ENCODE measurements at places on chromosomes 6 and 20.

DNA sequence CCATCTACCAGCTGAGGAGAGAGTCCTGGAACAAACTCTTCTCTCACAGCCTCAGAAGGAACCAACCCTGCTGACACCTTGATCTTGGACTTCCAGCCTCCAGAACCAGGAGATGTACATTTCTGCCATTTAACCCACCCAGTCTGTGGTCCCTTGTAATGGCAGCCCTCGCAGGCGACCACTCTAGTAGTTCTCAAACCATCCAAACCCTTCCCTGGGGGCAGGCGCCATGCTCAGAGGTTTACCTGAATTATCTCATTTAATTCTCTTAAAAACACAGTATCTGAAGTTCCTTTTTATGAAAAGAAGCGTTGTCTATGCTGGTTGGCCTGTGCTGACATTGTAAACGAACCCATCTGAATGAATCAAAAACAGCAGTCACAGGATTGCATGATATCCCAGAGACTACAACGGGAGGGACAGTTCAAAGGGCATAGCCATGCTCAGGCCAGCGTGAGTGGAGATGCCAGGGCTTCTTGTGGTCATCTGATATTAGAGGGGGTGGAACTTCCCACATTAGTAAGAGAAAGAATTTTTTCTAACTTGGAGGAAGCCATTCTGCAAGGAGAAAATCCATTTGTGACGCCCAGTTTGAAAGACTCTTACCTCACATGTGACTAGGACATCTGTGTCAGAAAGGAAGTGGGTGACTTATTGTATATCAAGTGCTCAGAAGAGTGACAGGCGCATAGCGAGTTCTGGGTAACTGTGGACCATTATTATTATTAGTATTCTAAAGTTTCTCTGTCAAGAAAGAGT is 17.2 kb upstream of the TAGAP start:
- no peak for DNase-seq

GRCh38 chr20:44969300-44969894 is 3.1 kb downstream of the STK4 start:
- no peak for DNase-seq

- peak; percentile 97 for DNase-seq
Observed at GRCh38 chr6:52352239-52353018, 9.5 kb upstream of the PAQR8 start.

- DNase-seq, result no peak
Observed at GRCh38 chr6:3229566-3230178, 2.2 kb upstream of the TUBB2B start.

DNA sequence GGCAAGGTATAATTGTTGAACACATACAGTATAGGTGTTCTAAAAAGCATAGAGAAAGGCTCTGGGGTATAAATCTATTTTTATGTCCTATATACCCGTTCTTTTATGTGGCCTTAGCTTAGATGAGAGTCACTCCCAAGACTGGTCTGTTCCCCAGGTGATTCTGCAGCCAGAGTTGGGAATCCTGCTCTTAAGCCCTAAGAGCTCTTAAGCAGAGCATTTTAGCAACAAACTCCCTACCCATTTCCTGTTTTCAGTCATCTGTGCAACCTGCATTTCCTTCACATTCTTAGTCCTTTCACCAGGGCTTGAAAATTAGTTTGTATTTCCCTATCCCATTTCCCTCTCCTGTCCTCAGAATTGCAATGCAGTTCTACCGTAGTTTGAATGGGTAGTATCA is 166.1 kb downstream of the HS3ST5 start:
- DNase-seq, result no peak

DNA sequence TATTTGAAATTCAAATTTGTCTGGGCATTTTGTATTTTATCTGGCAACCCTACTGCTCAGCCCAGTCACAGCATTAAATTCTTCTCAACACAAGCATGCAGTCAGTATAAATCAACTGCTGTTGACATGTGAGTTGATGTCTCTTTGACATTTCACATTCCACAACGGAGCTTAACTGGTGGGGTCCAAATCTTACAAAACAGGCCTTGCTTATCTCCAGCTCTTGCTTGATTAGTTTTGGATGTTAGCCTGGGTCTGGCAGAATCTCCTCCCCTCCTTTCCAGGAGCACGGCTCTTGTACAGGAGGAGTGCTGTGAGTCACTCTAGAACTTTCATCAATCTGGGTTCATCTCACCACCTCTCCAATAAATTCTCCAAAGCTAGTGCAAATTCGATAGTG is 80.8 kb upstream of the PHACTR1 start:
- DNase-seq, result peak; percentile 39

DNA sequence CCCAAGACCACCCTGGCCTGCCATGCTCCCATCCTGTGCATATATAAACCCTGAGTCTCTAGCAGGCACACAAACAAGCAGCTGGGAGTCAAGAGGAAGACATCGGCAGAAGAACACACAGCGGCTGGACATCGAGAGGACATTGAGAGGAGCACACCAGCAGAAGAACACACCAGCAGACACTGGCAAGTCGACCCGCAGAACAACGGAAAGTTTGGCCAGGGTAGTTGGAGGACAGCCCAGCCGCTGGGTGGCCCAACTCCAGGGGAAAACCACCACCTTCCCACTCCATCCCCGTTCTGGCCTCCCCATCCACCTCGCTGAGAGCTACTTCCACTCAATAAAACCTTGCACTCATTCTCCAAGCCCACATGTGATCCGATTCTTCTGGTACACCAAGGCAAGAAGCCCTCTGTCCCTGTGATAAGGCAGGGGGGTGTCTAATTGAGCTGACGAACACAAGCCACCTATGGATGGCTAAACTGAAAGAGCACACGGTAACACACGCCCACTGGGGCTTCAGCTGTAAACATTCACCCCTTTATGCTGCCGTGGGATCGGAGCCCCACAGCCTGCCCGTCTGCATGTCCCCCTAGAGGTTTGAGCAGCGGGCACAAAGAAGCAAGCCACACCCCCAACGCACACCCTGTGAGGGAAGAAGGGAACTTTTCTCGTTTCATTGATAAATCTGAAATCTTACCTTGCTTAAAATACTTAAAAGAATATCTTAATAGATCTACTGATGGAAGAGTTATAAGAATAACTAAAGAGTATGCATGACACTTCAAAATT is 13.8 kb downstream of the TMX4 start:
- DNase-seq, result no peak

GRCh38 chr20:32484225-32484957 is 100.7 kb downstream of the NOL4L start:
- DNase-seq, result no peak

DNA sequence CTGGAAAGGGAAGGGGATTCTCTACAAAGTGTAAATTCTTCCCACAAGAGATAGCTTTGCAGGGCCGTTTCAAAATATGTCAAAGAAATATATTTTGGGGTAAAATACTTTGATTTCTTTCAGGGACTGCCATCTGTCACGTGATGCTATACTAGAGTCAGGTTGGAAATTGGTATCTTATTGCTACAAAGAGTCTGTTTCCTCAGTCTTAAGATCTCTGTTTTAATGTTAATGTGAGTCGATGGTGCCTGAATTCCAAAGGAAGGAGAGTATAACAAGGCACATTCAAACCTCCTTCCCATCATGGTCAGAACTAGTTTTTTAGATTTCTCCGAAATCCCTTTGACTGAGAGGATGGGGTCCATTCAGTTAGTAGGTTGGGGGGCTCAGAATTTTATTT is 36.3 kb upstream of the PDE7B start:
- no peak for DNase-seq

GRCh38 chr6:140320081-140321080 is 945.9 kb upstream of the CITED2 start:
- peak; percentile 26 for DNase-seq

DNA sequence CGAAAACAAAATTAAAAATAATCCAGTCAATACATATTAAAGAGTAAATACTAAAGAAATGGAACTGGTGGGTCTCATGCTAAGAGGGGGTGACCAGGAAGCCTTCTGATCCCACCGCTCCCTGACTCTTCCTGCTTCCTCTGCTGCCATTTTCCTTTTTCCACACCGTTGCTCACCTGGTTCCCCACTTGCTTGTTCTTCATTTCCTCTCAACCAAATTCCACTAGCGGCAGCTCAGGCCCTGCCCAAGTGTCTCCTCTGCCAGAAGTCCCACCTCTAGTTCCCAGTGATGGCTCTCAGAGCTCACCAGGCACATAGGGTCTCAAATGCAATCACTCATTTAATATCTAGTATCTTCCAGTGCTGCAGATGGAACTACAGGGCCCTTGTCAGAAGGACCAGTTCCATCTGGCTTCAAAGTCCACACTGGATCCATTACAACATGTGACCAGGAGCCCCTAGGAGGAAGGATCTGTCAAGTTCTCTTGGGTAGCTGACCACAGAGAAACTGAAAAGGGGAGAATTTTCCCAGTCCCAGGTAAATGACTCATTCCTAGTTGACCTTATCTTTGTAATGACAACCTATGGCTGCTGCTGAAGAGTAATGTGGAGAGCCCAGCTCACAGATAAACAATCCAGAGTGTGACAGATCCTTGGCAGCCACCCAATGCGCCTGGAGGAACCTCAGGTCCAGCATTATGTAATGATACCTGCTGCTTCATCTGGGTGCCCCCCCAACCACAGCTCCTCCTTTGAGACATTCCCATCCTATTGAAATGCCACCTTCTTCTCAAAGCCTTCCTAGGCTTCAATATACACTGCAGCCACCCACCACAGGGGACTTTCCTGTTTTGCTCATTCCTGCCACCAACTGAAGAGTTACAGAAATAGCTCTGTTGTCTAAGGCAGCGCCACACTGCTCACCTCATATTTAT is 38.2 kb downstream of the ELMO2 start:
- DNase-seq, result no peak

GRCh38 chr6:146341493-146342230 is 202.0 kb upstream of the RAB32 start:
- no peak for DNase-seq

GRCh38 chr20:35235881-35236280 is 9.4 kb downstream of the MMP24 start:
- DNase-seq, result no peak

DNA sequence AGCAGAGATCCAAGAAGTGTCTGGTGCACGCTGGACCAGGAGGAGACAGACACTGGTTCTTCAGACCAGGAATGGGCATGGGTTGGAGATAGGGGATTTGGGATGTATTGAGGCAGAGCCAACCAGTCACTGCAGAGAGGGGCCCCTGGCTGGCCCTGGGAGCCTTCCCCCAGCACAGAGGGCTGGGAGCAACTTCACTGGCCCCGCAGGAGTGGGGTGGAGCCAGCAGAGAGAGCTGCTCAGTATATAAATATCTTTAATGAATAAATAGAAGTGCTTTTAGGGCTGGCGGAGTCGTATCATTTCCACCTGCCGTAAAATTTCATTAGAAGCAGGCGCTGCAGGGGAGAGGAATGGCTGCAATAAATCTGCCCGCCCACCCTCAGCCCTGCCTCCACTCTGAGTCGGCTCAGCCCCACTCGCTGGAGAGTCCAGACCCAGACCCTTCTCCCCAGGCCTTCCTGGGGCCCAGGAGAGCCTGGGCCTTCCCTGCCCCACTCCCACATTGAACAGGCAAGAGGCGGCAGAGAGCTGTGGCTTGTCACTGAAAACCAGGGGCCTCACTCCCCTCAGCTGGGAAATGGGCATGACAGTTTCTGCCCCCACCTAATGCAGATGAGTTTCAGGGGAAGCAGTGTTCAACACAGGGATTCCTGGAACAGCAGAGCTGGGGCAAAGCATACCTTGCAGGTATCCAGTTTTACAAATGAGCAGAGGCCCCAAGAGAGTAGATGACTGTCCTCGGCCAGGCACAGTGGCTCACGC is 23.9 kb upstream of the VSTM2L start:
- DNase-seq, result no peak

DNA sequence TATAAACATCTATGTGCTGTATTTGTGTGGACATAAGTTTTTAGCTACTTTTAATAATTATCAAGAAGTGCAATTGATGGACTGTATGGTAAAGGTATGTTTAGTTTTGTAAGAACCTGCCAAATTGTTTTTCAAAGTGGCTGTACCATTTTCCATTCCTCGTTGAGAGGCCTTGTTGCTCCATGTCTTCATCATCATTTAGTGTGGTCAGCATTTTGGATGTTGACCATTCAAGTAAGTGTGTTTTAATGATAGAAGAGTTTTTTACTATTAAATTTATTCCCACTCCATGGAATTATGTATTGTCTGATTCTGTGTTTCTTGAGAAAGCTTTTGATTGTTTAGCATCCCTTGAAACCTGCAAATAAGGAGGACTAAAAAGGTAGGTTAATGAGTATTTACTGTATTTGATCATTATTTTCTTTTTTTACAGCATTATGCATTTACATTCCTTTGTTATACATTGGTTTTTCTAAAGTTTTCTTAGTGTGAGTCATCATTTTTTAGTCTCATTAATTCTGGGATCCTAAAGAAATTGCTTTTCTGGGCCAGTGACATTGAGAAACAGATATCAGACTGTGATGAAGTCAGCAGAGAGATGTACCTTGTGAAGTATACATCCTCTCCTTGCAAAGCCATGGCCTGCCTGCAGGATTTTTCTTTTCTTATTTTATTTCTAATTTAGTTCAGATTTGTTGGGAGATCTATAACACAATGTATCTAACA is 312.8 kb upstream of the PTCHD4 start:
- no peak for DNase-seq

DNA sequence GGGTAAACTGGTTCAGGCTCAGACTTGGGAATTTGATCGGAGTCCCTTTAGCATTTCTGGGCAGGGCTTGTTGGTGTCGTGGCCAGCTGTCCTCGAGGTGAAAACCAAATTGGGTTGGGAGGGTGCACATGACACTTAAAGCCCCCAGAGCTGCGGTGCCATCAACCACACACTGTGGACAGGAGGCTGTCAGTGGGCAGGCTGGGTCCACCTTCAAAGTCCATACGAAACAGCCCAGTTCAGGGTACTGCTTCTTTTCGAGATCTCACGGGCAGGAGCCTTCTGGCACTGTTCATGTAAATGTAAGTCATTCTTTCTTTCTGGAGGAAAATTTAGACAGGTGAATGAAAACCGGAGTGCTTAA is 7.0 kb downstream of the SYNJ2 start:
- DNase-seq, result no peak

DNA sequence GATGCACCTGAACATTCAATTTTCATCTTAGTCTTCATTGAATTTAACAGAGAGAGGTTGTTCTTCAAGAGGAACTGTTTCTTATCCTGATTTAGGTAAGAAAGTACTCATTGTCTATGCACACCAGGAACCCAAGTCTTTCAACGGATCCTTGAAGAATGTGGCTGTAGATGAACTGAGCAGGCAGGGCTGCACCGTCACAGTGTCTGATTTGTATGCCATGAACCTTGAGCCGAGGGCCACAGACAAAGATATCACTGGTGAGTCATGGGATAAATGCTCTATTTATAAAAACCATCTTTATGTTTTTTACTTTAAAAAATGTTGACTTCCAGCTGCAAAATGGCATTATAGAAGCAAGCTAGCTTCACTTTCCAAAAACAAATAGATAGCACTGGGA is 10.2 kb downstream of the NQO2 start:
- no peak for DNase-seq

DNA sequence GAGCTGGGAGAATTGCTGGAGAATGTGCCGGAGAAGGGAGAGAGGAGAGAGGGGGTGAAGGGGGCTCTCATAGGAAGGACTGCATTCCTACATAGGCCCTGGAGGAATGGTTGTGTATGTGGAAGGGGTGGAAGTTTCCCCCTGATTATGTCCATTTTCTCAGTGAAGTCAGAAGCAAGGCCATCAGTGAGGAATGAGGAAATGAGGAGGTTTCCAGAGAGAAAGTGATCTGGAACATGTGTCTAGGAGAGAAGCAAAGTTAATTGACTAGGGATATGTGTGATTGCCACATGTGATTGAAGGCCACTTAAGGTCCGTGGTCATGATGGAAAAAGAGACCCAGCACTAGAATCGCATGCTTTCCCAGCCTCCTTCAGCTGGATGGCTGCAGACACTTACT is 42.3 kb downstream of the TBPL1 start:
- DNase-seq, result no peak

All from AG10803 (cell line).